ENCODE measurements at places on chromosomes 12 and 14. TPM values are rescaled to one million over a fixed set of nuclear protein-coding genes. Genes with fewer than 3 reads are reported as not detected.

GRCh38 chr12:120654656-120655055 lies 14.2 kb downstream of the CABP1 start:
- peaks cover 1% of the 10 kb centered on the region for H3K4me1 ChIP-seq
- peaks cover 4% of the 10 kb centered on the region for H3K27me3 ChIP-seq
- H3K4me3 ChIP-seq = no peak overlapping the region
- no peak overlapping the region for H3K27ac ChIP-seq
- DNase-seq = no peak

DNA sequence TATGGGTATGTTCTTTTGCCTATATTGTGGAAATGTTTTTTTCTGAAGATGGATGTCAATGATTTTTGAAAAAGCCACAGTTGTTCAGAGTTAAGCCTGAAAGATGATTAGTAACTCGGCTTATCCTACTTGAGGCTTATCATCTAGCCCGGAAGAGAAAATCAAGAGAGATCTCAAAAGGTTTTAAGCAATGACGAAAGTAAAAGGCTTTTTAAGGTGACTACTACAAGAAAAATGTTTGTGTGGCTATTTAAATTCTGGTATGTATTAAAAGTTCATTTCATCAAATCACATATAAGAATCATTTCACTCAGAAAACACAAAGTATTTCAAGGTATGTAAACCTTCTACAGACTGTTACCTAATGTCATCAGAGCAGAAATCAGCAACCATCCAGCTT lies 40.2 kb downstream of the HEATR5A start:
- no peak for DNase-seq
- H3K36me3 ChIP-seq = peaks cover 47% of the 10 kb centered on the region

DNA sequence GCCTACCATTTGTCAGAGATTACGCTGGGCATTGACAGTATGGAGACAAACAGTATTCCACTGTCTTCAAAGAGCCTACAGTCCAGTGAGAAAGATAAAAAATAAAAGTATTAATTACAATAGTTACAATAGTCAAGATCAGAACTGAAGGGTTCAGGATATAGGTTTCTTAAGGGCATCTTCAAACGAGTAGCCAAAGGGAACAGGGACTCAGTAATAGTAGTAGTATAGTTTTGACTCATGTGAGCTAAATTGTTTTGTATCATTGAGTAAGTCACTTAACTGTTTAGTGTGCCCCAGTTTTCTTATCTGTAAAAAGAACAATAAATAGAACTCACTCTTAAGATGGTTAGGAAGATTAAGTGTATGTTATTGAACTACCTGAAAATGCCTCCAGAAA lies 123.6 kb downstream of the METTL25 start:
- no peaks in the 10 kb centered on the region for H3K4me1 ChIP-seq
- no peak for DNase-seq
- no peaks in the 10 kb centered on the region for H3K36me3 ChIP-seq
- no peaks in the 10 kb centered on the region for H3K27me3 ChIP-seq

- no peaks in the 10 kb centered on the region for H3K36me3 ChIP-seq
- no peaks in the 10 kb centered on the region for H3K27me3 ChIP-seq
- no peak for DNase-seq
- no peak overlapping the region for H3K27ac ChIP-seq
- no peak overlapping the region for H3K4me3 ChIP-seq
Observed at GRCh38 chr14:87343652-87344051, 649.3 kb downstream of the GALC start.

SLC5A8 gene
- 2.8 TPM for total RNA-seq

METTL3 gene
- 48.6 TPM for total RNA-seq

PTCSC3 gene
- total RNA-seq = 2.8 TPM

AKAP3 gene
- 1.9 TPM for total RNA-seq

Data from upper lobe of right lung (tissue), 1 donor.